Activated CD8-positive, alpha-beta memory T cell treated with anti-CD3 and anti-CD28 coated beads for 48 hours (primary cell): ENCODE measurements at places on chromosomes 2 and 18.

GRCh38 chr2:103873716-103874351 lies 980.1 kb upstream of the POU3F3 start:
- DNase-seq, result no peak

GRCh38 chr2:238087211-238087610 lies 12.9 kb upstream of the ESPNL start:
- no peak for DNase-seq

DNA sequence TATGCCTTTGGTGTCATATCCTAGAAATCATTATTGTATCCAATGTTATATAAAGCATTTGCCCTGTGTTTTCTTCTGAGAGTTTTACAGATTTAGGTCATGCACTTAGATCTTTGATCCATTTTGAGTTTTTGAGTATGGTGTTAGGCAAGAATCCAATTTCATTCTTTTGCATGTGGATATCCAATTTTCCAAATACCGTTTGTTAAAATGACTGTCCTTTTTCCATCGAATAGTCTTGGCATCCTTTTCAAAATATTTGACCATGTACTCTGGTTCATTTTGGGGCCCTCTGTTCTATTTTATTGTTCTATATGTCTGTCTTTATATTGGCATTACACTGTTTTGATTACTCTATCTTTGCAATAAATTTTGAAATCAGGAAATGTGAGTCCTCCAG lies 23.8 kb upstream of the KCNJ13 start:
- no peak for DNase-seq

- no peak for DNase-seq
Observed at GRCh38 chr2:150120326-150120955, 367.0 kb downstream of the RND3 start.

DNA sequence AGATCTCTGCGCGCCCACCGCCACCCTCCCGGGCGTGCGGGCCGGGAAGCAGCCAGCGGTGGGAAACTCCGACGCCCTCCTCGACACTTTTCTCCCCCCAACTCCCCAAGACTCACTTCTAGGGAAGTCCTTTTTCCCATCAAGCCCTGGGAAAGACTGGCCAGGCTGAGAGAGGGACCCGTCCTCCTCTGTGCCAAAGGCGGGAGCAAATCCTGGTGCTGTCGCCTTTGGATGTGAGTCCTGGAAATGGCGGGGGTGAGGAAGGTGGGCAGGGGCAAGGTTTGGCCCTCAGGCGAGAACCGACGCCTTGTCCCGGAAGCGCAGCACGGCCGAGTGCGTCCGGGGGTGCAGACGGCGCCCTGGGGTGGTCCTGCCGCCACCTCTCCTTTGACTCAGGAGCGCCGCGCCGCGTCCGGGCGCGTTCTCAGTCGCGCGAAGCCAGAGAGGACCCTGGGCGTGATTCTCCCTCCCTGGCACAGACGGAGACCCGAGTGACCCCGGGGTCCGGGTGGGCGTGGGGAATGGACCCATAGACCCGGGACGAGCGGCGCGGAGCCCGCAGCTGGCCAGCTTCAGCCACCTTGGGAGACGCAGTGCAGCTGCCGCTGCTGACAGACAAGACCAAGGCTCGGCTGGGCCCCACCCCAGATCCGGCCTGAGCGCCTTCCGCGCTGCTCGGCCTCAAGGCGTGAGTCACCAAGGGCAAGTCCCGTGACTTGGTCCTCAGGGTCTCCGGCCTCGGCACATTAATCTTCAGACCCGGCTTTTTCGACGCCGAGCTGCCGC lies 3.5 kb upstream of the LBX2 start:
- no peak for DNase-seq

- no peak for DNase-seq
Observed at GRCh38 chr18:26978812-26979341, 113.4 kb upstream of the AQP4 start.

- no peak for DNase-seq
Observed at GRCh38 chr2:39164089-39164488, 43.2 kb upstream of the SOS1 start.

GRCh38 chr2:197113275-197113711 lies 186.8 kb upstream of the PGAP1 start:
- no peak for DNase-seq

DNA sequence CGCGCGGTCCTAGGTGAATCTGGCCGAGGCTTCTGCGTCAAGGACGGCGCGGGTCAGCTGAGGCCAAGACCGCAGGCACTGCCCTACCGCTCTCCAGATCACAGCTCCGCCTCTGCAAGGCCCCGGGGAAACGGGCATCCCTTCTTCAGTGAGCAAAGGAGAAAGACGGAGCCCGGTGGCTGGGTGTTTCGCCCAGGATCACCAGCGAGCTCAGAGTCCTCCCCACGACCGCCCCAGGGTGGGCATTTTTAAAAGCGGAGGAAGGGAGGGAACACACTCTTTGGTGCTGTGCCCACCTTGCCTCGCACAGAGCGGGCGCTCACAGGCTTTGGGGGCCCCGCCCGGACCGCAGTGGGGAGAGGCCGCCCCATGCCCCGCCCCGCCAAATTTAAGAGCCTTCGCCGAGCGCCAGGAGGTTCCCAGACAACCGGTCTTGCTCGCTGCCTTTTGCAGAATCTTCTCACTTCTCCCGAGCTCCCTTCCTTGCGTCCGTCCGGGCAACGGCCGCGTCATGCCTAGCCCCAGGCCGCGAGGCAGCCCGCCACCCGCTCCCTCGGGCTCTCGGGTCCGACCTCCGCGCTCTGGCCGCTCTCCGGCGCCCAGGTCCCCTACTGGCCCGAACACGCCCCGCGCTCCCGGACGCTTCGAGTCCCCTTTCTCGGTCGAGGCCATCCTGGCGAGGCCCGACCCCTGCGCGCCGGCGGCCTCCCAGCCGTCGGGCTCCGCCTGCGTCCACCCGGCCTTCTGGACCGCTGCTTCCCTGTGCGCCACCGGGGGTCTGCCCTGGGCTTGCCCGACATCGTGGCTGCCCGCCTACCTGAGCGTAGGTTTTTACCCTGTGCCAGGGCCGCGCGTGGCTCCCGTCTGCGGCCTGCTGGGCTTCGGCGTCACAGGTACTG lies at the start of gene NOTO:
Gene NOTO, plus strand, starts transcription at position 419 of the 899 bp plus-strand sequence. Its CDS starts 93 bp downstream, at position 512.
- no peak for DNase-seq

DNA sequence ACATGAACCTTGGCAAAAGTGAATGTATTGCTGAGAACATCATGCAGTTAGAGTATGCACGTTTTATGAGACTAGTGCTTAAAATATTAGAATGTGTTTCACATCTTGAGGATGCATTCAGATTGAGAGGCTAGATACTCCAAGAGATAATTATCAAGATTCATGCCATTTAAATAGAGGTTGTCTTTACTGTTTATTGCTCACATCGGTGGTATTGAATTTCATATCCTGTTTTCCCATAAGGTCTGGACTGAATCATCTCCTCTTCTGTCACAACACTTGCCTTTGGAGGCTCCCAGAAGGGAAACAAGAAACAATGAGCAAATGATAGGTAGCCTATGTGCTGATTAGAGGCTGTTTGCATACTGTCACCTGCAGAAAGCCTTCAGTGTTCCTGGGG lies 83.8 kb downstream of the CLHC1 start:
- DNase-seq, result no peak

DNA sequence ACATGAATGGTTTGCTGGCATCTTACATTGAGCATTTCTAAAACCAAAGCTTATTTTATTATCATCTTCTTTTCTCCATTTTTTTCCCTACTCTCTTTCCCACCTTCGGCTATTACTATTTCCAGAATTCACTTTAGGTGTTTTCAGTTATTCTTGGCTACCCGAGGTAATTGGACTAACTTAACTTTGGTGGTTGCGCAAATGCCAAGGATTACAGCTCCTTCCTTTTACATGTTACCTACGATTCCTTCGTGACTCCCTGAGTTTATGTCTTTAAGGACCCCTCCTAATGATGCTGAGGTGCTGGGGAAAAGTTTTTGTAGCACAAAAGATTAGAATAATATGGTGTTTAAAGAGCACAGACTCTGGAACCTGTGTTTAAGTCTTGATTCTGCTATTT lies 14.3 kb downstream of the KIAA1328 start:
- no peak for DNase-seq

GRCh38 chr2:15107137-15107536 lies 454.0 kb downstream of the NBAS start:
- no peak for DNase-seq

DNA sequence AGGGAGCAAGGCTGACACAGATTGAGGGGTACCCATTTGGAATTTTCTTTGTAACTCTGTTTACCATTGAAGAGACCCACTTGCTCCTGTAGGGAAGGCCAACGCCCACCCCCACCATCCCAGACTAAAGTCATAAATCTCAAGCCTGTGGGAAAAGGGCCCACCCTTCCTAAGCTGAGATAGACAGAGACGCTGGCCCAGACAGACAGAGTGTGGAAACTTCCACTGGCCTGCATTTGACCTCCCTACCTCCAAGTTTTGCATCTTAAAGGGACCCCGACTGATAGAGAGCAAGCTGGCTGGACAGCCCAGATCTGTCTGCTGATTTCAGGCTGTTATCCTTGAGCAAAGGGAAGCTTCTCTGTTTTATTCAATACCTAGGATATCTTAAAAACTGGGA lies 48.2 kb upstream of the SLC14A2 start:
- no peak for DNase-seq

DNA sequence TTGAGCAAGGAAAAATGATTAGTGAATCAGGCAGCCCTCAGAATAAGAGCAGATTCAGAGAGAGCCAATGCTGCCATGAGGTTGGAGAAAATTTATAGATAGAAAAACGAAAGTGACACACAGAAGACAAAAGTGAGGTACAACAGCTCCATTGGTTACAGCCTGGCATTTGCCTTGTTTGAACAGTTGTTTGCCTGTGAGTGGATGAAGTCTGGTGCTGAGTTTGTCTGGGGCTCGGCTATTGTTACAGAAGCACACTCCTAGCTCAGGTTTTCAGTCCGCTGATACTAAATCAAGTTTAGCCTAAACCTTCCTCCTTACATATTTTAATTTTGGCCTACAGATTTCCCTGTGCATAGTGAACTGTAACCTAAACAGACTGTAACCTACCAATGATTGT lies 387.8 kb upstream of the RAB12 start:
- no peak for DNase-seq

- no peak for DNase-seq
Observed at GRCh38 chr2:80185091-80185490, 119.5 kb downstream of the LRRTM1 start.

- DNase-seq, result no peak
Observed at GRCh38 chr18:35736696-35737095, 155.2 kb downstream of the GALNT1 start.

- no peak for DNase-seq
Observed at GRCh38 chr2:189834059-189834458, 49.8 kb downstream of the PMS1 start.

- no peak for DNase-seq
Observed at GRCh38 chr2:95058466-95058988, 33.0 kb downstream of the MAL start.

- DNase-seq, result no peak
Observed at GRCh38 chr18:74797577-74798151, 200.0 kb downstream of the ZNF407 start.

DNA sequence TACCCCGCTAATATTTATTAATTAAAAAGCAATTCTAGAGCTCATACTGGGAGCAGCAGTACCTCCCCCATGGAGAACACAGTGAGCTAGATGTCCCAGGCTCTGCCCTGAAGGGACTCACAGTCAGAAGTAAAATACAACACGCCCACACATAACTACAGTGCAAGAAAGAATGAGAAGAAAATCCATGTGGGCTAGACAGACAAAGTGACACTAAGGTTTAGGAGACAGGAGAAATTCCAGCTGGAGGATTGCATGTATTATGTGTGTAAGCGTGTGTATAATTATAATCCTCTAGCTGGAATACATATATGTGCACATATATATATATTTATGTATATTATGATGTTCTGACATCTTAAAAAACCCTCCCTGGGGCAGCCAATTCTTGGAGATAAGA lies 15.7 kb downstream of the SOWAHC start:
- no peak for DNase-seq

DNA sequence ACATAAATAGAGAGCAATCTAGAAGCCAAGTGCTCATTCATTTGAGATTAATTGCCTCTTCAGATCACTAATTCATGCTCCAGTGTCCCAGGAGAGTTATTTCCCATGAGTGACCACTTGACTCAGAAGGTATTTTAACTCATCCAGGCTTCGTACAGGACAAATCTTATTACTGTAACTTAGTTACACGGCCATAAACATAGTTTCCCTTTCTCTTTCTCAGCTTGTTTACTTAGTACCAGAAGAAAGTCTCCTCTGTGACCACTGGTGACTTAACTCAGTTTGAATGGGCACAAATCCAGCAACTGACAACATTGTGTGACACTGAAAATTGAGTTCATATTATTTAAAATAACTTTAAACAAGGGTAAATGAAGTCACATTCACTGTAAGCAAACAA lies 25.3 kb downstream of the MMADHC start:
- DNase-seq, result no peak
